ENCODE measurements at places on chromosomes 1 and 21. TPM values are rescaled to one million over a fixed set of nuclear protein-coding genes. Genes with fewer than 3 reads are reported as not detected.

The SH2D1B gene
- 0.11 TPM for total RNA-seq

The B3GALT2 gene
- total RNA-seq, result 0.39 TPM

The RIPPLY3 gene
- total RNA-seq, result 6.2 TPM

The CYP4A11 gene
- not detected for total RNA-seq

The TSPAN1 gene
- total RNA-seq, result not detected

The RASAL2 gene
- 8.3 TPM for total RNA-seq

The MANEAL gene
- total RNA-seq, result 5.9 TPM

The GFI1 gene
- 0.52 TPM for total RNA-seq

Measured in A673 (cell line).